ENCODE measurements at places on chromosomes 5 and 9.

DNA sequence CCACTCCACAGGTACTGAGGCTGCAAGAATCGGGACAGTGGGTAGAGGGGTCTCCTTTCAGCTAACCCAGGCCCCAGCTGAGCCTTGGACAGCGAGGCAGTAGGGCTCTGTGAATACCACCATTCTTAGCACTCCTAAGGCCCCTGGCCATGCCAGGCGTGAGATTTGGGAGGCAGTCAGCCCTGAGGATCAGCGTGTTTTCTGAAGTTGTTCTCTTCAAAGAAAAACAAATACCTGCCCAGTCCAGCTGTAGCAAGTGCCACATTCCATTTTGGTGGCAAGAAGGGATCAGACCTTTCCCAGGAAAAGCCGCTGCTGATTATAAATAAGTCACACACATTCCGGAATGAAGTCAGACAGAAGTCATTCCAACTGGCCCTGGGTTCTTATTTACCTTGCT, 47.8 kb downstream of the RALGPS1 start:
- no peak for DNase-seq

DNA sequence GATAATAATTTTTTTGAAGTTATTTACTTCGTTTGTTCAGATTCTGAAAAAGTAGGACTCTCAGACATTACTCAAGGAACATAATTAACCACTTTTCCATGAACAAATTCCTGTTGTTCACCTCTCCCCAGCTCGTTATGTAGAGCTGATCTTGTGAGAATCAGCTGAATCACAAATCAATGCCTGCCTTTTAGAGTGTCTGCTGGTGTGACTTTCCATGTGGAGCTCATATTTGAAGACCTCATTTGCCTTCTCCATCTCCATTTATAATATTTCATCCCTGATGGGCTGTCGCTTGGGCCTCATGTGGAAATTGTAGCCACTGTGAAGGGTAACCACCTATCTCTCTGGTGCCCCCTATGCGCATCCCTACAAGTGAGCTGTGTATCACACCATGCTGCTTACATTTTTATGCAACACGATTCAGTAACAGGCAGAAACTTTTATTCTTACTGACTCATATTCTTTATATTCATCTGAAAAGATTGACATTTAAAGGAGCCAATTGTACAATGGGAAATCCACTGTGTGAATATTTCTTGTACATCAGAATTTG, 111.3 kb downstream of the STK32A start:
- no peak for DNase-seq

GRCh38 chr5:22070186-22070728, 782.9 kb downstream of the CDH12 start:
- DNase-seq: no peak

GRCh38 chr5:152673601-152674000, 268.5 kb upstream of the NMUR2 start:
- DNase-seq: no peak

- no peak for DNase-seq
Measured at GRCh38 chr9:111599955-111600343, 502 bp upstream of the PTGR1 start.

GRCh38 chr5:81425569-81425968, 31.6 kb upstream of the ACOT12 start:
- no peak for DNase-seq

- DNase-seq: no peak
Measured at GRCh38 chr5:38725371-38725865, 120.4 kb upstream of the OSMR start.

Data from GF-D8 (cell line).